Activated CD8-positive, alpha-beta memory T cell treated with anti-CD3 and anti-CD28 coated beads for 36 hours (primary cell): ENCODE measurements at places on chromosomes 7 and 10. TPM values are rescaled to one million over a fixed set of nuclear protein-coding genes. Genes with fewer than 3 reads are reported as not detected.

PON3 gene
- not detected for total RNA-seq

ENO4 gene
- total RNA-seq: not detected

SYT15 gene
- 0.63 TPM for total RNA-seq

BTRC gene
- total RNA-seq: 20.6 TPM

TMEM270 gene
- total RNA-seq: not detected

TAS2R41 gene
- not detected for total RNA-seq

RADIL gene
- 0.29 TPM for total RNA-seq

LAMB4 gene
- not detected for total RNA-seq

MRLN gene
- total RNA-seq: not detected

GATA3 gene
- total RNA-seq: 31.1 TPM

OR2A2 gene
- total RNA-seq: not detected

NPC1L1 gene
- total RNA-seq: not detected

MYH16 gene
- not detected for total RNA-seq

WEE2 gene
- total RNA-seq: not detected

TMED4 gene
- 78.8 TPM for total RNA-seq

ITPRID1 gene
- total RNA-seq: not detected

SERPINE1 gene
- total RNA-seq: 0.17 TPM

CLDN12 gene
- 4.5 TPM for total RNA-seq

GIMAP1 gene
- total RNA-seq: 3.6 TPM

COL26A1 gene
- not detected for total RNA-seq

NCF1 gene
- 0.25 TPM for total RNA-seq

NME8 gene
- not detected for total RNA-seq

PHTF2 gene
- 39.4 TPM for total RNA-seq

NRP1 gene
- 2.0 TPM for total RNA-seq

TSPAN14 gene
- total RNA-seq: 45.1 TPM

DLX5 gene
- not detected for total RNA-seq

SYT15B gene
- total RNA-seq: 0.15 TPM

PTPRN2 gene
- 0.36 TPM for total RNA-seq

ZPBP gene
- total RNA-seq: 0.42 TPM

CDK1 gene
- 78.0 TPM for total RNA-seq

RBP4 gene
- total RNA-seq: not detected

AKR1E2 gene
- total RNA-seq: 2.0 TPM

ING3 gene
- 25.6 TPM for total RNA-seq

HOXA5 gene
- total RNA-seq: not detected

CTBP2 gene
- 0.99 TPM for total RNA-seq

SLK gene
- 21.8 TPM for total RNA-seq

ZNHIT1 gene
- 46.7 TPM for total RNA-seq

MKLN1 gene
- total RNA-seq: 33.6 TPM

SH2B2 gene
- 2.2 TPM for total RNA-seq

PIK3AP1 gene
- 8.4 TPM for total RNA-seq

HMX3 gene
- total RNA-seq: 0.25 TPM

GDF2 gene
- not detected for total RNA-seq

GTPBP10 gene
- total RNA-seq: 42.0 TPM

LOXL4 gene
- not detected for total RNA-seq

TMEM225B gene
- 0.80 TPM for total RNA-seq

TRIM50 gene
- not detected for total RNA-seq
